ENCODE measurements at places on chromosomes 16 and 17.

DNA sequence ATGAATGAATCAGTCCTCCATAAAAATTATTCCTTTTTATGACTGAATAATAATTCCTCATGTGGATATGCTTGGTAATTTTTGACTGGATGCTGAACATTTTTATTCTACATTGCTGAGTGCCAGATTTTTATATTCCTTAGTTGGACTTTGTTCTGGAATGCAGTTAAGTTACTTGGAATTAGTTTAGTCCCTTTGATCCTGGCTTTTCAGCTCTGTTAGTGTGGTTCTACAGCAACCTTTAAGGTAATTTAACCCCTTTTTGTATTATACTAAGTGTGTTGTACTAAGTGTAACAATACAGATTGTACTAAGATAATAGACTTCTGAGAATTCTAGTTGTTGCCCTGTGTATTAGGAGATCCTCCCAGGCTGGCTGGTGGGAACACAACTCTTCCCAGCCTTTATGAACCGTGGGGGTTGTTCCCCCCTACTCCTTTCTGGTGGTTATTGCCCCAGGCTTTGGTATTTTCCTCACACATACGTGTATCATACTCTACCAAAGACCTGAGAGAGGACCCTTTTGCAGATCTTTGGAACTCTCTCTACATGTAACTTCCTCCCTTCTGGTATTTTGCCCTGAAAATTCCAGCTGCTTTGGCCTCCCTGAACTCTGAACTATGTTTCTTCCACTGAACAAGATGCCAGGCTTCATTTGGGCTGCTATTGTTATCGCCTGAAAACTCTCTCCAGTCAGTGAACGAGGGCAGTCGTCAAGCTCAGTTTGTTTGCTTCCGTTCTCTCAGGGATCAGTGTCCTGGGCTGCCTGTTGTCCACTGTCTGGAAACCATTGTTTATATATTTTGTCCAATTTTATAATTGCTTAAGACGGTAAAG is 30.5 kb downstream of the TANGO6 start:
- no peak for DNase-seq

DNA sequence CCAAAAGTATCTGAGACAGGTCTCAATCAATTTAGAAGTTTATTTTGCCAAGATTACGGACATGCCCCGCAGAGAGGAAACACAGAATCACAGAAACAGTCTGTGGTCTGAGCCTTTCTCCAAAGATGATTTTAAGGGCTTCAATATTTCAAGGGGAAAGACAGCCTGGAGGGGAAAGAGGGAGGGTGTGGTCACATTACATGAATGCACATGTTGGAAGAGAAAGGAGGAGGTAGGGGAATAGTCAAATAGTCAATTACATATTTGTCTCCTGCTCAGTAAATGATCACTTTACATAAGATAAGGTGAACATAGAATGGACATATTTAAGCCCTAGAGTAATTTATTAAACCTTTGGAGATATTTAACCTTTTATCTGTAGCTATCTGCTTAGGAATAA is 12.3 kb downstream of the UNC45B start:
- DNase-seq = no peak

DNA sequence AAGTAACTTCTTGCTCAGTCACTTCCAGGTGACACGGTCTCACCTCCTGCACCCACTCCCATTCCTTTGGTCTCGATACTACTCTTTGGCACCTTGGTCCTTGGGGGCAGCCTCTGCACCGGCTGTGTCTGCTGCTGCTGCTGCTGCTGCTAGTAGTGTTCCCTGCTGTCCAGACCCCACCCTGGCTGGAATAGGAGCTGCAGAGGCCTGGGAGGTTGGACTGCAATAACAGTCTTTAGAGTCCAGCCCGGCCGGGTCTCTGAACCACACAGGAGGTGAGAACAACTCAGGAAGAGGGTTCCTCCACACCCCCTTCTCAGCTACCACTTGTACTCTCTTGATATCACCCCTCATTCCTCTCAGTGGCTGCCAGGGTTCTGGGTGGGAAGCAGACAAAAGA is 231.1 kb upstream of the NLRP1 start:
- no peak for DNase-seq

GRCh38 chr17:61627658-61628057 is 36.6 kb upstream of the NACA2 start:
- DNase-seq = no peak

GRCh38 chr16:60510941-60511340 is 1525.3 kb downstream of the CDH8 start:
- DNase-seq = no peak

- no peak for DNase-seq
Observed at GRCh38 chr17:74260525-74260850, 13.5 kb upstream of the DNAI2 start.

DNA sequence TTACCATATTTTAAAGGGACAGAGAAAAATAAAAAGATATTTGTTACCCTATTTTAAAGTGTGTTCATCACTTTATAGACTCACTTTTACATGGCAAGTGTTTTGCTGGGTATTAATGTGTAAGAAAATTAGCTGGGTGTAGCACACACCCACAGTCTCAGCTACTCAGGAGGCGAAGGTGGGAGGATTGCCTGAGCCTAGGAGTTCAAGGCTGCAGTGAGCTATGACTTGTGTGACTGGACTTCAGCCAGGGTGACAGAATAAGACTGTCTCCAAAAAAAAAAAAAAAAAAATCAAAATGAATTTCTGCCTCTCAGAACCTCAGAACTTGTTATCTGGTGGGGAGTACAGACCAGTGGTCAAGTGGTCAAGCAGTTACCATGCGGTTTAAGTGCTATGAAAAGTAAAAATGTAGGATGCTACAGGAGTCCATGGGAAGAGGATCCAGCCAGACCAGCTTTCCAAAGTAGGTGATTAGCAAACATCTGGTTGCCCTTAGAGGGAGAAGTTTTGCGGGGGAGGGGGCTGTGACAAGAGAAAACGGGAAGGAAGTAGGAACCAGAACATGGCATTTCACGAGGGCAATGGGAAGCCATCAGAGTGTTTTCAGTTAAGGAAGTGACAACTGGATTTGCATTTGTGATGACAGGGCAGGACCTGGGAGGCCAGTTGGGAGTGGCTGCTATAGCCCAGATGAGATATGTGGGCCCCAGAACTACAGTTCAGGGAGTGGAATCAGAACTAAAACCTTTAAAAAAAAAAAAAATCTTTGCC is 13.9 kb downstream of the CNEP1R1 start:
- DNase-seq = peak; percentile 14

DNA sequence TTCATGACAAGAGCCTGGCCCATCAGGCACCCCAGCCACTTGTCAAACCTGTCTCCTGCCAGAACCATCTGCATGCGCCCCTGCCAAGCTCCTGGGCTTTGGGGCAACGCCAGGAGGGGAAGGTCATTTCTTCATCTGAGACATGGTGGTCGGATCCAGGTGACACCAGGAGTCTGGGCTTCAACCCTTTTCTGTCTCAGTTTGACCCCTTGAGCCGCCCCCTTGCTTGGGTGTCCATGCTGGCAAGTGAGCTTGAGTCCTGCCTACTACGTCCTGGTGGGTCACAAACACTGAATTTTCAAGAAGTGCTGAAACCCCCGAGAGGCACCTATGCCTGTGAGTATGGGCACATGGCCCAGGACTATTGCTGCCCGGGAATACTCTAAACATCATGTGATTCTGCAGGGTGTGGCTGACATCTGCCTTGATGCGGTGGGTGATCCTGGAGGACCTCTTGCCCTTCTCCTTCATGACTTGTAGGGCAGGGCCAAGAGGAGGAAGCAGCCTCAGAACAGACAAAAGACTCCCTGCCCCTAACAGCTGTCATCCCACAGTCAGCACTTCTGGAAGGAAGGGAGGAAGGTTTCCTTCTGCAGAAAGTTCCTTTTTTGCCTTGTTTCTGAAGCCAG is 43.4 kb downstream of the TNFRSF13B start:
- no peak for DNase-seq

DNA sequence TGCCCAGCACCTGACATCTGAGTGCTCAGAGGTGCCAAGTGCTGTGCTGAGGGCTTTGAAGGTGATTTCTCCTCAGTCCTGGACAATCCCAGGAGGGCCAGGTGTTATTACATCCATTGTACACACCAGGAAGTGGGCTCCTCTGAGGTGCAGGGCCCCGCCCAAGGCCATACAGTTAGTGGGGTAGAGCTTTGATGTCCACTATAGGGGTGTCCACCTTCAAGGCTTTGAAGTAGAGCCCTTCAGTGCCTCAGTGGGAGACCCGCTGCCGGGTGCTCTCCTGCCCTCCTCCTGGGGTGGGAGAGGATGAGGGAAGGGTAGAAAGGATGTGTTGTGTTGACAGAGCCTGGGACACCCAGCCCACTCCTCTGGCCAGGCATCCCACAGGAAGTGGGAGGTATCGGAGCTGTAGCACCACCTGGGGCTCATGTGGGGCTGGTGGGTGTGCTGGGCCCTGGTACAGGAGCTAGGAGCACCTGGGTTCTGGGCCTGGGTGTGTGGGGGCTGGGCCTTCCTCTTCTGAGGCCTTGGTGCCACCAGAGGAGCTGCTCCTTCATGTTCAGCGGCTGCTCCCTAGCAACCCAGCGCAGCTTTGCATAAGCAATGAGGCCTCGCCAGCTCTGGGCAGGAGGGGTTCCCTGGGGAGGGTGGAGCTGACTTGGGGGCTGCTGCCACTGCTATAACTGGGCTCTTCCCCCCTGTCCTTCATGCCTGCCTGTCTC is 7.4 kb downstream of the LASP1 start:
- no peak for DNase-seq

DNA sequence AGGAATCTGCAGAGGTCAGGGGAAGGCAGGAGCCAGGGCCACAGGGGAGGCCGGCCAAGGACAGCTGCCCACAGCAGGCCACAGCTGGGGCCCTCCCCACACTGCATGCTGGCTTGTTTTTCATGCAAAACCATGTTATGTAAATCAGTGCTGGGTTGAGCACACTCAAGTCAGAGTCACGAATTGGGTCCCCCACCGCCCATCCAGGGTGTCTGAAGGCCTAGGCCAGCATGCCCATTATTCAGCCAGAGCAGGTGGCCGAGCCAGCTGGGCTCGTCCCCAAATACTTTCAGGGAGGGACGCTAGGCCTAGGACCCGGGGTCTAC is 51.2 kb upstream of the TOB1 start:
- DNase-seq = no peak

DNA sequence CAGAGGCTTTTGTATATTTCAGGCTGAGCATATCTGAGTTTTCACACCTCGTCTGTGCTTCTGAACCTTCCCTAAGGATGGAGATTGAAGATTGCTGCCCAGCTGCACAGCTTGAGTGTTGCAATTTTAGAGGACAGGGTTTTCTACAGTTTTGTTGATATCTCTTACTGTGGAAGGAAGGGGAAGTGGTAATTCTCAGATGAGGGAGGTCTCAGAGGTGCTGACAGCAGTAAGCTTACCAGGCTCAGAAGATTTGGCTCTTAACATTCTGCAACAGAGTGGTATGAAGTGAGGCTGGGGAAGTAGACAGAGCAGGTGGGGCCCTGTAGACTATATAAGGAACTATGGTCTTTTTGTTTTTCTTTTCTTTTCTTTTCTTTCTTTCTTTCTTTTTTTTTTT is 45.8 kb upstream of the ARHGAP17 start:
- DNase-seq = peak; percentile 57

DNA sequence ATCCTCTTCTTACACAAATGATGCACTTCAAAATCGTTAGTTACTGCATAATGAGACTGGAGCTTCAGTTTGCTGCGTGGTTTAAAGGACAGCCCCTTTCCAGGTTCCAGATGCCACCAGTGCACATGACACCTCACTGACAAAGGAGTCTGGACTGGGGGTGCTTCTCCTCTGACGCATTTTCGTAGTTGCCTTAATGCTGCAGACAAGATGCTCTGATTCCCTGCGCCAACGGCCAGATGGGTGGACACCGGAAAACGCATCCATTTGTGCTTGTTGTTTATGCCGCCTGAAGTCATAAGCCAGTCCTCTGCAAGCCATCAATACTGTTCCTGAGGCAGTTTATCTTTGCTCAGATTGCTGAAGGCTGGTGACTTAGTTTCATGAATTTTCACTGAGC is 16.0 kb downstream of the FBXO31 start:
- no peak for DNase-seq

- no peak for DNase-seq
Observed at GRCh38 chr16:78566397-78567073, 467.1 kb downstream of the WWOX start.

- peak; percentile 72 for DNase-seq
Observed at GRCh38 chr16:67504031-67505021, 21.0 kb upstream of the AGRP start.
